C1 segment of cervical spinal cord (tissue), 14 donors: ENCODE measurements at places on chromosomes 13 and 19.

DNA sequence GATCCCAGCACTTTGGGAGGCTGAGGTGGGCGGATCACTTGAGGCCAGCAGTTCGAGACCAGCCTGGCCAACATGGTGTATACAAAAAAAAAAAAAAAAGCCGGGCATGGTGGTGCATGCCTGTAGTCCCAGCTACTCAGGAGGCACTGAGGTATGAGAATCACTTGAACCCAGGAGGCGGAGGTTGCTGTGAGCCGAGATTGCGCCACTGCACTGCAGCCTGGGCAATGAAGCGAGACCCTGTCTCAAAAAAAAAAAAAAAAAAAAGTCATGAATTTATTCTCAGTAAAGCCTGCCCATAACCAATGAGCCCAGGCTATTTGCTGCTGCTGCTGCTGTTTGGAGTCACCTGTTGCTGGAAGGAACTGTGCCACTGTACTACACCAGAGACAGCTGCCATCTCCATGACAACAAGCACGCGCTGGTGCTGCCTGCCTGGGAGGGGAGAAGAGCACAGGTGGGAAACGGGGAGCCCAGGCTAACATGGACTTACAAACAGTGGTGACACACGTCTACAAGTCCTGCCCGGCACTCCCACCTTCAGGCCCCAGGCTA lies 11.3 kb downstream of the ZFR2 start:
- DNase-seq: no peak

GRCh38 chr19:38990949-38991697 lies 15.6 kb upstream of the FBXO17 start:
- DNase-seq: no peak

GRCh38 chr19:17488593-17489391 lies 18.5 kb downstream of the SLC27A1 start:
- DNase-seq: no peak

DNA sequence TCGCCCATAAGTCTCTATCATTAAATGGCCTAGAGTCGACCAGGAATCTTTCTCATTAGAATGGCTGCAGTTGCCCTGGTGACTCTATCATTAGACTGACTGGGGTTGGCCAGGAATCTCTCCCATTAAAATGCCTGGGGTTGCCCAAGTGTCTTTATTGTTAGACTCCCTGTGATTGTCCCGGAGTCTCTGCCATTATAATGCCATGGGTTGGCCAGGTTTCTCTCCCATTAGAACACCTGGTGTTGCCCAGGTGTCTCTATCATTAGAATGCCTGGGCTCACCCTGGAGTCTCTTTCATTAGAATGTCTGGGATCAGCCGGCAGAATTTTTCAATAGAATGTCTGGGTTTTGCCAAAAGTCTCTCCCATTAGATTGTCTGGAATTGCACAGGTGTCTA lies 1459.3 kb downstream of the UQCRFS1 start:
- no peak for DNase-seq

DNA sequence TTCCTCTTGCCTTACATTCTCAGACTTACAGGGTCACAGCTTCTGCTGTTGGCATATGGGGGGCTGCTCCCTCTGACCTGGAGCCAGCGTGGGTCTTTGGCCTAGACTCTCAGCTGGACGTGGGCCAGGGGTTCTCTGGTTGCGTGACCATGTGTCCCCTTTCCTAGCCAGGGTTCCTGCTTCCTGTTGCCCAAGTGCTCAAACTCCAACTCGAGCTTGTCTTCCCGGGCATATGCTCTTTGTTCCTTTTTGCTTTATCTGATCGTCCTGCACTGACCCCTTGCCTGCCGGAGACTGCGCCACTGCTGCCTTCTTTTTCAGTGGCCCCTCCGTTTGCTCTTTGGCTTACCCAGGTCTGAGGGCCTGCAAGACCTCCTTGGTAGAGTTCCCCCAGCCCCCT lies 25.3 kb upstream of the GPR183 start:
- no peak for DNase-seq

DNA sequence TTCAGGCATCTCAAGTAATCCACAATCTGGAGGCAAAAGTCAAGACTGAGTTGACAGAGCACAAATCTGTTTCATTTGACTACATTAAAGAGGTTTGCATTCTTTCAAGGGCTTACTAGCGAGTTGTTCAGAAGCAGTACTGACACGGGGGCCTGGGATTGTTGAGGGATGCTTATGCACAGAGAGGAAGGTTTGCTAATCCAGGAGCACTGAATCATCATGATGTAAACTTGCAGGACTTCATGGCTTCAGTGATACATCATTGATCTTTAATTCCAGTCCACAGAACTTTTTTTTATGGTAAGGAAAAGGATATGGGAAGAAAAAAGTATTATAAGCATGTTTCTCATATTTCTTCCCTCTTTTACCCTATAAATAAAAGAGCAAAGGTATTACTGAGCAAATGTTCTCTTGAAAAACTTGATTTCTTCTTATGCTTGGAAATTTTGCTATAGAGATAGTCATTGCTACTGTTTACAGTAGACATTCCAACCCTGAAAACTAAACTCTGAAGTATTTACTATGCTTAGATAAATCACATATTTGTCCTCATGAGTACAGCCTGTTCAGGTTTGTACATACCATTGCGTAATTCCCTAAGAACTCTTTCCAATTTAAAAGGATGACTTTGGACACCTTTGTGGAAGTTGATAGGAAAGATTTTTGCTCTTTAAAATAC lies 65.8 kb upstream of the KPNA3 start:
- no peak for DNase-seq

GRCh38 chr19:5478241-5478924 lies 23.2 kb downstream of the ZNRF4 start:
- DNase-seq: no peak

GRCh38 chr13:75364131-75364713 lies 117.7 kb downstream of the TBC1D4 start:
- no peak for DNase-seq

GRCh38 chr19:37964109-37964508 lies 57.1 kb downstream of the SIPA1L3 start:
- DNase-seq: no peak
